Muscle of arm (tissue), 14 donors: ENCODE measurements at places on chromosomes 11 and 22.
A peak's percentile ranks its signal among the peaks of the same experiment; 100 is the strongest.

- no peak for DNase-seq
Measured at GRCh38 chr11:7056828-7057513, 31.8 kb upstream of the RBMXL2 start.

DNA sequence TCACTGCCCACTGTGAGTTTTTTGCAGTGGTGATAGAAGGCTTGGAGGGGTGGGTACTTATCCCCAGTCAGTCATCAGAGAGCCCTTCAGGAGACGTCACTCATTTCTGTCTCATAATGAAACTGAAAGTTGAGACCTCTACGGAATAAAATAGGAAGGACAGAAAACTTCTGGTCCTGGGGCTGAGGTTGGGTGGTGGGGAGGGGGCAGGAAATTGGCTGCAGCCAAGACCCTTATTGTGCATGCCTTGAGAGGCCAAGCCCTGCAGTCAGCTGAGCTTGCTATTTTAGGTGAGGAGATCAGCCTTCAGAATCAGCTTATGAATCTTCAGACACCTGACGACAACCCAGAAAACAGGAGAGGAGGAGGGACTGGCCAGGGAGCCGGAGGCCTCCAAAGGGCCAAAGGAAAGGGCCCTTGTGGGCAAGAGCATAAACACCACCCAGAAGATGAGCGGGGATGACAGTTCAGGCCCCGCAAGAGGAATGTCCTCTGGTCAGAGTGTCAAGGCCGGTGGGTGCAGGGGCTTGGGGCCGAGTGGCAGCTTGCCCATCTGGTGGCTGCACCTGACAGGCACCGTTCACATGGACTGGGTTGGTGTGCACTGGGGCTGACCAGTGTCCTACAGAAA, 17.9 kb upstream of the ADA2 start:
- no peak for DNase-seq

GRCh38 chr11:75597636-75598035, 35.6 kb downstream of the SERPINH1 start:
- DNase-seq: no peak

DNA sequence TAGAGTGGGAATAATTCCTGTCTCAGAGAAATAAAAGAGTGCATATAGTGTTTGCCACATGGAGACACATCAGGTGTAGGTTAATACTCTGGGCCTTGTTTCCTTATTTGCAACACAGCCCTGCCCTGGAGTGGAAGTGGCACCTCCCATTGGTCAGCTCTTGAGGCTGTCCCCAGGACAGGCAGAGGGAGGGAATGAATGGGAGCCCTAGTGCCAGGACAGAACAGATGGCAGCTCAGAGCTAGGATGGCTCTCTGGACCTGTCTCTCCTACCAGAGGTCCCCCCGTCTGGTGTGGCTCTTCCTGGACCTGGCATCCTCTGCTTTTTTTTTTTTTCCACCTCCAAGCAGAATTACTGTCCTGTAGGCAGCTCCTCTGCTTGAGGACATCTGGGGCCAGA, 35.6 kb downstream of the LIMK2 start:
- DNase-seq: no peak

DNA sequence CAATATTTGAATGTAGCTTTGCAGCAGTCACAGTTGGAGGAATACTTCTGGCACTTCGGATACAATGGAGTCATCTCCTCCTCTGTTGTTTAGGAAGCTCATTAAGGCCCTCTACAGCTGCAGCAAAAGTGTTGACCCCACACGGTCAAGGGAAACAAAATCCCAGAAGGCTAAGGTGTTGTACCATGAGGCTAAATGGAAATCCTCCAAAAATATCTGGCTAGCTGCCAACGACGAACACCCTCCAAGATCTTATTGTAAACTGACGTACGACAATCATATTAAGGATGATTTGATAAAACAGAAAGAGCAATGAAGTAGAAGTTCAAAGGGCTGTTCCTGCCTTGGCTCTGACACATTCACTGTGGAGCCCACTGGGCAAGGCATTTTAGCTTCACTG, 4.0 kb downstream of the POGLUT3 start:
- DNase-seq: no peak

GRCh38 chr22:48389916-48390315, 1437.8 kb downstream of the BRD1 start:
- DNase-seq: no peak

DNA sequence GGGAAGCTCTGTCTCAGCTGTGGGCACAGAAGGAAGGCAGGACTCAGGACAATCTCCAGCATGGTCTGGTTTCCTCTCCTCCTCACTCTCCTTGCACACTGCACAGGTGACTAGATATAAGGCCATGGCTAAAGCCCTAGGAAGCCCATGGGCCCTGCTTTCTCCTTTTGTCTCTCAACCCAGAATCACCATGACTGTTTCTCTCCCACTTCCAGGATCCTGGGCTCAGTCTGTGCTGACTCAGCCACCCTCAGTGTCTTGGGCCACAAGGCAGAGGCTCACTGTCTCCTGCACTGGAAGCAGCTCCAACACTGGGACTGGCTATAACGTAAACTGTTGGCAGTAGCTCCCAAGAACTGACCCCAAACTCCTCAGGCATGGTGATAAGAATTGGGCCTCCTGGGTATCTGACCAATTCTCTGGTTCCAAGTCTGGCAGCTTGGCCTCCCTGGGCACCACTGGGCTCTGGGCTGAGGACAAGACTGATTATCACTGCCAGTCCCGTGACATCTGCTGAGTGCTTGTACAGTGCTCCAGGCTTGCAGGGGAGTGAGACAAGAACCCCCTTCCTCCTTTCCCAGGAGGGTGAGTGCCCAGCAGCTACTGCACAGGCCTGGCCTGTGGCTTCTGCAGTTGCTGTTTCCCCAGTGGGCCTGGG, 104.0 kb upstream of the TOP3B start:
- no peak for DNase-seq

- no peak for DNase-seq
Measured at GRCh38 chr11:82703796-82704195, 29.9 kb downstream of the FAM181B start.

- no peak for DNase-seq
Measured at GRCh38 chr11:36402568-36403170, 106.6 kb downstream of the PRR5L start.

DNA sequence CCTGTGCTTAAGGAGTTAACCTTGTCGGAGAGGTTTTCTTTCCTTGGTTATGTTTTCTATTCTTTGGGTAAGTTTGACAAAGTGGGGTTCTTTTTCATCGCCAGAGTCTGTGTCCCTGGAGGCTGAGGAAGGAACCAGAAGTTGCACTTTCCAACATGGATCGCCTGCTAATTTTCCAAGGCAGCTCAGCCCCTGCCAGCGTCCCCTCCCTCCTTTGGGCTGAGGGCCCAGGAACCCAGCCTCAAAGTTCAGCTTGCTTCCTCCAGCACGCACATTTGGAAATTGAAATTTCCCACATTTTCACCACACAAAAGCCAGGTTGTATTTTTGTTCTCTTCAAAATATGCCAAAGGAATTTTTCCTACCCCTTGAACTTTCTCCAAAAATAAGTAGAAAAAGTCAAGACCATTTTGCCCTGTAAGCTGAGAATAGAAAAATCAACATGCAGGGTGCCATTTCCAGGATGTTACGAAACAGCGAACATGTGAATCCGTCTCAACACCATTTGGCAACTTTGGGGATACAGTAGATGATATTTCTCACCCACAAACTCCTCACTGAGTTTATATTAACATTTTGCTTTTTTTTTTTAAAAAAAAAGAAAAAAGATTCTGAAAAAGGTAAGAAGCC, 343.5 kb downstream of the TENM4 start:
- peak; percentile 65 for DNase-seq

- DNase-seq: no peak
Measured at GRCh38 chr11:132983641-132983978, 548.7 kb downstream of the OPCML start.

DNA sequence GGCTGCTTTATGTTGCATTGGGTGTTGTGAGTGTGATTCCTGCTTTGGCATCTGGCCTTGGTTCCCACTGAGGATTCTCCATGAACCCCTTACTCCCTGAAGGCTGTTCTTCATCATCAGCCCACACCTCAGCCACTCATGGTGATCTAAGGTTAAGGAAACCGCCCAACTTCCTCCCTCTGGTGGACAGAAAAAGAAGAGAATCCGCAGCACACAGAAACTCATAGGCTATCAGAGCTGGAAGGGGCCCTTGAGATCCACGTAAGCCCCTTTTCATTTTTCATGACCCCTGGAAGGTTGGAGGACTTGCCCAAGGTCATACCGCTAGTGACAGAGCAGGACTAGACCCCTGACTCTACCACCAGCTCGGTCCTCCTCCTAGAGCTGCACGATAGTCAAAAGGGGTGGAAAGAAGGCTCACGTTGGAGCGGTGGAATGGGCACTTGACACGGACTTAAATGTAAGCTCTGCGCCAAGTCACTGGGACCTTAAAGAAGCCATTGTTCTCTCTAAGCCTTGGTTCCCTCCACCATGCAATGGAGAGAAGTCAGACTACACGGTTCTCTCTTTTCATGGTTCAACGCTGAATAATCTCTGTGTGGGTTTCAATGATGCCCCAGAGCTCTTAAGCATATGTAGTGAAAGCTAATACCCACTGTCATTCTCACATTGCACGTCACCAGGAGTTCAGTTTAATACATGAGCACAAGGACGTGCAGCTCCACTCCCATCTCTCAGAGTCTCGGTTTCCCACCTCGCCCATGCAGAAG, 83.6 kb upstream of the CRTAM start:
- no peak for DNase-seq

- DNase-seq: peak; percentile 7
Measured at GRCh38 chr22:22578702-22579424, 19.8 kb upstream of the PRAME start.

- no peak for DNase-seq
Measured at GRCh38 chr11:115362997-115363396, 141.2 kb downstream of the CADM1 start.

DNA sequence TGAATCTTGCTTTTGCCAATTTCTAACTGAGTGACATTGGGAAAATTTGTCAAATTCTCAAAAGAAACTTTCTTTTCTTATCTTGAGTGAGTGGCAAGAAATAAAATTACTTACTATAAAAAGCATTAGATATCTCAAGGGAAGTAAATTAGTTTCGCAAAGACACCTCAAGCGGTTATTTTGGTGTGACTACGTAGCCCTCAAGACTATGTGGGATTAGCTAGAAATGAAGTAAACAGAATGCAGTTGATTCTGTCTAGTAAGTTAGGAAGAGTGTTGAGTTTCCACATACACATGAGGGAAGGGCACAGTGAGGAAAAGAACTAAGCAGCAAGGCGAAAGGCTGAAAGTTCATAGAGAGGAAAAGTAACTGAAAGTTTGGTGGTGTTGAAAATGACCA, 28.3 kb upstream of the MS4A6A start:
- no peak for DNase-seq
